Naive thymus-derived CD4-positive, alpha-beta T cell (primary cell): ENCODE measurements at places on chromosomes 5 and 9. TPM values are rescaled to one million over a fixed set of nuclear protein-coding genes. Genes with fewer than 3 reads are reported as not detected.

CENPK gene
- polyA plus RNA-seq = 44.1 TPM

MTX3 gene
- polyA plus RNA-seq = 2.1 TPM

ZCCHC7 gene
- polyA plus RNA-seq = 40.3 TPM

PCDHA1 gene
- not detected for polyA plus RNA-seq

MAP1B gene
- polyA plus RNA-seq = 0.21 TPM

NIPAL4 gene
- polyA plus RNA-seq = not detected

PROB1 gene
- 0.26 TPM for polyA plus RNA-seq

CFAP90 gene
- polyA plus RNA-seq = not detected

SLC25A2 gene
- 0.34 TPM for polyA plus RNA-seq

LCN10 gene
- polyA plus RNA-seq = 0.45 TPM

FAM193B gene
- 4.1 TPM for polyA plus RNA-seq

C9orf153 gene
- not detected for polyA plus RNA-seq

TNC gene
- not detected for polyA plus RNA-seq

FBLL1 gene
- not detected for polyA plus RNA-seq

INSL6 gene
- polyA plus RNA-seq = 0.15 TPM

PCDHGA7 gene
- polyA plus RNA-seq = not detected

PRDM9 gene
- polyA plus RNA-seq = not detected

SLC1A1 gene
- polyA plus RNA-seq = not detected

GABRP gene
- polyA plus RNA-seq = not detected

GMCL2 gene
- polyA plus RNA-seq = not detected

PCDHGB2 gene
- not detected for polyA plus RNA-seq

GDNF gene
- not detected for polyA plus RNA-seq

CYFIP2 gene
- 755 TPM for polyA plus RNA-seq

FCN2 gene
- polyA plus RNA-seq = not detected

ECM2 gene
- not detected for polyA plus RNA-seq

SPATA31E1 gene
- not detected for polyA plus RNA-seq

HARS2 gene
- polyA plus RNA-seq = 30.7 TPM

ADAMTS13 gene
- 0.35 TPM for polyA plus RNA-seq

PCDHGA4 gene
- 0.20 TPM for polyA plus RNA-seq

CDH10 gene
- polyA plus RNA-seq = not detected

HCN1 gene
- polyA plus RNA-seq = not detected

SLC6A3 gene
- not detected for polyA plus RNA-seq

C9orf50 gene
- not detected for polyA plus RNA-seq

NIM1K gene
- polyA plus RNA-seq = 0.46 TPM

HMHB1 gene
- not detected for polyA plus RNA-seq

VCAN gene
- 0.35 TPM for polyA plus RNA-seq

MAST4 gene
- polyA plus RNA-seq = 11.3 TPM

DNAH5 gene
- polyA plus RNA-seq = not detected

SLC24A2 gene
- not detected for polyA plus RNA-seq

SPATA24 gene
- 4.6 TPM for polyA plus RNA-seq

ZNF366 gene
- polyA plus RNA-seq = not detected

BRD3 gene
- 12.4 TPM for polyA plus RNA-seq

C5orf58 gene
- polyA plus RNA-seq = 2.0 TPM

MUSK gene
- not detected for polyA plus RNA-seq
